ENCODE measurements at places on chromosomes 2 and 18.

DNA sequence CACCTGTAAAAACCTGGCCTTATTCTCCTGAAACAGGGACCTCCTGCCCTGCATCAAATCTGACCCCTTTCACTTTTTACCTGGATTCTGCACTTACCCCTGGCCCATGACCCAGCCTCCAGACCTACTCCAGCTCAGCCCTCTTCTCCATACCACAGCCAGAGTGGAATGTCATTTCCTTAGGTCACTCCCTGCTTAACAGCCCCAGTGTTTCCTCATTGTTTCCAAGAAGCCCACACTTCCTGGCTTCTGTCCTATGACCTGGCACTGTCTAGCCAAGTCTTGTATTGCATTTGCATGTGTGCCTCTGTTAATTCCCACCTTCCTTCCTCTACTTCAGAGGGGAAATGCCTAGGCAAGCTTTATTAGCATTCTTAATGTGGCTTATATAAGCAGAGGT, 51.4 kb upstream of the TRIB2 start:
- DNase-seq: no peak

DNA sequence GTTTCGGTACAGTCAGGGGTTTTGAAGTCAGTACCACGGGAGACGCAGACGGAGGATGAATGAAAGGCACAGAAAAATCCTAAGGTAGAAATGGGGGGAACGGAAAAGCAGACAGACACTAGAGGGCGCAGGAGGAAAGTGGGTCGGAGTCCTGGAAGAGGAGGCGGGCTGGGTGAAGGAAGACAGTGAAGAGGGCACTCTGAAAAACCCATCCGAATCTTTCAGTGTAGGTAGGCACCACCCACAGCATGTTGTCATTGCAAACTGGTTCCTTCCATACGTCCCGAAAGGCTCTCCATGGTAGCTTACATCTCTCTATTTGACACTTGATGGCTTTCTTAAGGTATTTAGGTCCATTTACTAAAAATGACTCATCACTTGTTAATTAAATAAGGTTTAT, 18.5 kb upstream of the ZNF236 start:
- peak; percentile 85 for DNase-seq

GRCh38 chr18:35041815-35042387, 688 bp downstream of the MAPRE2 start:
- DNase-seq: no peak

- DNase-seq: peak; percentile 6
Observed at GRCh38 chr2:164717000-164717803, 95.9 kb upstream of the GRB14 start.

DNA sequence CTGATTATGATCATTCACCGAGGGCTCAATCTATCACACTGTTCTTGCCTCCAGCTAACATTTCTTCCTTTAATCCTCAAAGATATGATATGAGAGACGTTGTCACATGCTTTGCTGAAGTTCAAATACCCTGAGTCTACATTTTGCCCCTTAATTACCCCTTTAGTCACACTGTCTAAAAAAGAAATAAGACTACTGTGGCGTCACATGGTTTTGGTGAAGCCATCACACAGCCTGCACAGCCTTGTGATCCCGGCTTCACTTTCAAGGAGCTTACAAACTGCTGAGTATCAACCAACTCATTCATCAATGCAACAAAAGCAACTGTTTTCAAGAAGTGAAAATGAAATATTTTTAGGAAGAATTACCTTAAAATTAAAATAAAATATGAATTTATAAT, 31.9 kb upstream of the SOCS6 start:
- DNase-seq: no peak

DNA sequence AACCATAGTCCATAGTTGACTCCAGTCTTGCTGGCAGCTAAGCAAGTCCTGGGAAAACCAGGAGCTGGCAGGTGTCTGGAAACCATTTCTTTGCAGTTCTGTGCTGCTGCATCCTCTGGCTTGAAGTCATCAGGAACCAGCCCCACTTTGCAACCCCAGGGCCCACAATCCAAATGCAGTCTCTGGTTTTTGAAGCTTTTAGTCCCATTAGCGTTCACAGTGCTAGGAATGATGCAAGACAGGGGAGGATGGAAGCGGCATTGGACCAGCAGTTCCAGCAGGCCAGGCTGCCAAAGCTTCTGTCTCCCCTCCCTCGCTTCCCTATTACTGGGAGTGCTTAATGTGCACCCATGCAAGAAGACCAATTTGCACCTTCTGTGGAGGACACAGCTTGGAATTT, 106.4 kb downstream of the ZBTB7C start:
- no peak for DNase-seq

GRCh38 chr2:29014811-29015421, 33.8 kb downstream of the TOGARAM2 start:
- DNase-seq: peak; percentile 74

- peak; percentile 61 for DNase-seq
Observed at GRCh38 chr2:218406949-218407618, 7.4 kb downstream of the CTDSP1 start.

DNA sequence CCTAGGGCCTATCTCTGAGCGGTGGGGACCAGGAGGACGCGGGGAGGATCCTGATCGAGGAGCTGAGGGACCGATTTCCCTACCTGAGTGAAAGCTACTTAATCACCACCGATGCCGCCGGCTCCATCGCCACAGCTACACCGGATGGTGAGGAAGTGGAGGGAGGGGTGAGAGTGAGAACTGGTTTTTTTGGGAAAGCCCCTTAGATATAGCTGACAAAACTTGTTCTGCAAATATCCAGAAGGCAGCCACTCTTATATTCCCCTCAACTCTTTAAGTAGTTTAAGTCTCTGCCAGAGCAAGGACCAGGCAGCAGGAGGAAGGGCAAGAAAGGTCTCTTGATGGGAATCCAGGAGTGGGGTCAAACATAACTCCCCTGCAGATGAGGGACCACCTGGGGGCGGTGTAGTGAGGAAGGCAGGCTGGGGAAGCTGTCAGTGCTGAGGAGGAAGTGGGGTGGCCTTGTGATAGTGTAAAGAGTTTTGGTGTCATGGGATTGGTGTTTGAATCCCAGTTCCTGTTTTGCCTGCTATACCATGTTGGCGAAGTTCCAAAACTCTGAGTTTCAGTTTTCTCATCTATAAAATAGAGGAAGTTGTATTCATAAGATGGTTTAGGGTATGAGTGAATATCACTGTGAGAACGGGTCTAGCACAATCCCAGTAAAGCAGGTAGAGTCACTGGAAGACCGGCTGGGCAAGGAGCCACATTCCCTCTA, 3.4 kb downstream of the NAGK start:
- peak; percentile 25 for DNase-seq

GRCh38 chr18:4106407-4107033, 348.6 kb downstream of the DLGAP1 start:
- peak; percentile 65 for DNase-seq

DNA sequence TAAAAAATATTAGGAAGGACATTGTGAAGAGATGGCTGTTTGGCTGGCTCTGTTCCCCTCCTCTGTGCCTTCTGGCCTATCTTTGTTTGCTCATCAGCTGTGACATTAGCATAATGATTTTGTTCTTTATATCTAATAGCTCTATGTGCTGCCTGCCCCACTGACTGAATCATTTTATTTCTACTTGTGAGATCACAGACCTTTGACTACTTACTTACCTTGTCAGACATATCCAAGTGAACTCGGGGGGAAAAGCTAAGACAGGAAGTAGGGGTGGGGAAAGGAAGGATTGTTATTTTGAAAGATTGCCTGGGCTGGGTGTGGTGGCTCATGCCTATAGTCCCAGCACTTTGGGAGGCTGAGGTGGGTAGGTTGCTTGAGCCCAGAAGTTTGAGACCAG, 104.2 kb downstream of the ASAP2 start:
- DNase-seq: no peak

DNA sequence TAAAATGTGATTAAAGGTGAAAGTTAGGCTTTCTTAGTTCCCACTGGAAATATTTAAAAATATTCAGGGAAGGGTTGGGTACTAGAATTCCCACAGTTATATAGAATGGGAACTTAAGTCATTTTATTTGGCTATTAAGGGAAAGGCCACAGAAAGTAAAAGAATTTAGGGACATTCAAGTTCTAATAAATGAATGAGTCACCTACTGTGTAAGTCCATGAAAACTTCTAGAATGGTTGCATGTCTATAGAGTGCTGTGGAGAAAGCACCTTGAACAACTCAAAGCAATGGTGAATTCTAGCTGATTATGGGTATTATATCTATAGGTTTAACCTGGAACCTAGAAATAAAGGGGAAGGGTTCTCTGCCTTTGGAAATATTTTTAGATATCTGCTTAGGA, 28.1 kb upstream of the SLC4A10 start:
- no peak for DNase-seq

DNA sequence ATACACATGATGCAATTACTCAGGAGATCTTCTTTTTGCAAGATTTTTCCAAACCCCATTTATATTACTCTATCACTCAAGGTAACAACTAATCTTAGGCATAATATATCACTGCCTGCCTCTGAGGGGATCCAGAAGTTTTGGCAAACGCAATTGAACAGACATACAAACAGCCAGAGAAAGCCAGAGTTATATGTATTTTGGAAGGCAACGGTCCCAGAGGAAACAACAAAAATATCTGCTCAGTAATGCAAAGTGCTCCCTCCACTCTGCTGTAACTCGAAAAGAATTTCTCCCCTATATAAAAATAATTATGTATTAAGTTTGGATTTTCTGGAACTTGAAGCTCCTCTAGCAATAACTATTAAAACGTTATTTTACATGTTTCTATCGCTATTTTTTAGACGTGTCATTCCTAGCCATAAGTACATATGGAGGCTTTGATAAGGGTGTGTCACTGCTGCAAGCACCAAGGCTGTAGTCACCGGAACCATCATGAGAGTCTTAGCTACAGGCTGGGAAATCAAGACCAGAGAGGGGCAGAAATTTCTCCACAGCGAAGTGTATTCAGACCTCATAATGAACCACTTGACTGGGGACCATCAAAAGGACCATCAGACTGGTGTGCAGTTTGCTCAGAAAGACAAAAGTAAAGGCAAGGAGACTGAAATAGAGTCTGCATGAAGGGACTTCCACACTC, 3.7 kb upstream of the GKN1 start:
- DNase-seq: no peak

GRCh38 chr2:208366215-208367127, 40.1 kb upstream of the PTH2R start:
- no peak for DNase-seq

GRCh38 chr2:59425247-59425646, 1128.2 kb downstream of the BCL11A start:
- no peak for DNase-seq

- no peak for DNase-seq
Observed at GRCh38 chr2:143296089-143296488, 166.9 kb downstream of the ARHGAP15 start.

DNA sequence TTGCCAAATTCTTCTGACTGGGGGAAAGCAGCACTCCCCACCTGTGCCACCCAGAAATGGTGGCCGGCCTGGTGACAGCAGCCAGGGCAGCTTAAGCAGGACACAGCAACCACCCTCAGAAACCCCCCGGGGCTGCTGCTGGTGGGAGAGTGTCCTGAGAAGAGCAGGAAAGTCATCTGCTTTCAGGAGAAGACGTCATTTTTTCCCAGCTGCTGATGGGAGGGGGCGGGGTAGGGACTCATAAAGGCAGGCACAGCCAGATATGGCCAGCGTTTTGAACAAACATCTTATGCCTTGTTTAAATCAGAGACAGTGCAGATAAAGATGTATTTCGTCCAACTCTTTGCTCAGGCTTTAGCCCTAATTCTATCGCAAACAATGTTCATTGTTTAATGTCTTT, 139.5 kb downstream of the LRRC30 start:
- DNase-seq: no peak

- no peak for DNase-seq
Observed at GRCh38 chr2:234189786-234190300, 139.3 kb downstream of the SPP2 start.

DNA sequence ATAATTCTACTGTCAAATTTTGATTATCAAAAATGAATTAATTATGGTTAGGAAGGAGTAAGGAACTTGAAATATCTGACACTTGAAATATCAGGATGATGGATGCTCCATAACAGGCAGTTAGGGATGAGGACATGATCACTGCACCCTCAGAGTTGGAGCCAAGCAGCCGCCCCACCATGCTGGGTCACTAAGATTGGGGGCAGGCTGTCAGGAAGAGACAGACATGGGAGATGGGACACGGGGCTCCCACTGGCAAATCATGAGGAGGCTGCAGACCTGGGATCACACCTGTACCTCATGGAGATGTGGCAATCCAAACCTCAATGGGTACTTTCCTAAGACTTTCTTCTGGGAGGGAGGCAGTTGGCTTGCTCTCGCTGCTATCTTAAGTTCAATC, 982.0 kb upstream of the ZEB2 start:
- DNase-seq: no peak

DNA sequence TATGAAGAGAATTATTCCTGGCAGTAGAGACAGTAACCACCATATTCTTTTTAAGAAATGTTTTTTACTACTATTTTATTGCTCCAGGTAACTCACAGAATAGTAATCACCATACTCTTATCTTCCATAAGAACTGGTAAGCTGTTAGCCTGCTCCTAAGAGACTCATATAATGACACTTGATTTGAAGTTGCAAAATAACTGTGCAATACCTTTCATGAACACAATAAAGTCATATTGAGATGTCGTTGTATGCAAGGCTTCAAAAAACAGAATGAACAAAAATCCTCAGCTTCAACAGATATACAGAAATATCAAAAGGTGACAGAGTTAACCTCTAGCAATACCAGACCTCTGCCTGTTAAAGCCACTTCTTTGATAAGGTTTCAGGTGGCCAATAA, 360.1 kb downstream of the NBAS start:
- no peak for DNase-seq

DNA sequence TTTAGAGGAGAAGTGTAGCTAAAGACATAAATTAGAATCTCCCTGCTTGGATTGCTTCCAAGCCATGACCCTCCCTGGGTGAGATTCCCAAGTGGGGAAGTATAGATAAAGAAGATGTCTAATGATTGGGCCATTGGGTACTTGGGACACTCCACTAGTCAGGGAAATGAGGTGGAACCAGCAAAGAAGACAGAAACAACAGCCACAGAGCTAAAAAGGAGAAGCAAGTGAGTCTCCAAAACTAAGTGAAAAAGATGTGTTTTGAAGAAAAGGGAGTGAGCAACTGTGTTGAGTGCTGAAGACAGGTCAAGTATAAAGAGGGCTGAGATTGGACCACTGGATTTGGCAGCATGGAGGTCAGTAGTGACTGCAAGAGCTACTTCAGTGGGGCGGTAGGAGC, 276.7 kb upstream of the STON1 start:
- DNase-seq: no peak

DNA sequence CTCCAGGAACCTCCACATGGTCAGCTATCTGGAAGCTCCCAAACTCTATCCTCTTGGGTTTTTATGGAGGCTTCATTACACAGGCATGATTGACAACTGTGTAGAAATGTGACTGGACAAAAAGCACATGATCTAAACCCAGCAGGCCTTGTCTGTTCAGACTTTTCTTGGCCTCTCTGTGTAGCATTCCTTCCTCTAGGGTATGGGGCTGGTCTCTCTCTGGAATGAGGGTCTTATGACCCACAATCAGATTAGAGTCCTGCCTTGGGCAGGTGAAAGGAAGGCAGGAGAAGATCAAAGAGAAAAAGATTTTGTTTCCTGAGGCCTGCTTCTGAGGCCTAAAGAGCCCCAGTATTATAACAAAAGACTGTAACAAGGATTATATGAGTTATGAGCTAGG, 162.7 kb downstream of the SP3 start:
- no peak for DNase-seq

- DNase-seq: no peak
Observed at GRCh38 chr2:176691471-176691870, 422.2 kb downstream of the MTX2 start.

- DNase-seq: no peak
Observed at GRCh38 chr18:76656925-76657827, 162.1 kb upstream of the ZNF516 start.
